ENCODE measurements at places on chromosomes 11 and 22.

DNA sequence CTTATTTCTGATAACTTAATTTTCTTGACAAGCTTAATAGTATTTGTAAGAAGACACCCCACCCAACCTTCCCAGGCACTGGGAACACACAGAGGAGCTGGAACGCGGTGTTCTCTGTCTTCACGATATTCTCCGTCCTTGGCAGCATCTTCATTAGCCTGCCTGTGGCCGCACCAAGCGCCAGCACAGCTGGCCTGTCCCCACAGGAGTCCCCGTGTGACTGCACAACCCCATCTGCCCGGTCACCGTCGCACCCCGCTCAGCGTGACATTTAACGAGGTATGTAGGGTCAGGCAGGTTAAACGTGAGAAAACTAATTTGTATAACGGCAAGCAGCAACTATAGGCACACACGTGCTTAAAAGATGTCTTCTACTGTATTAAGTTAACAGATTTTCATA is 293.3 kb downstream of the BRD1 start:
- DNase-seq: no peak

- no peak for DNase-seq
Measured at GRCh38 chr11:77063407-77063806, 3.4 kb upstream of the CAPN5 start.

- DNase-seq: no peak
Measured at GRCh38 chr11:1447845-1448825, 38.4 kb downstream of the MOB2 start.

DNA sequence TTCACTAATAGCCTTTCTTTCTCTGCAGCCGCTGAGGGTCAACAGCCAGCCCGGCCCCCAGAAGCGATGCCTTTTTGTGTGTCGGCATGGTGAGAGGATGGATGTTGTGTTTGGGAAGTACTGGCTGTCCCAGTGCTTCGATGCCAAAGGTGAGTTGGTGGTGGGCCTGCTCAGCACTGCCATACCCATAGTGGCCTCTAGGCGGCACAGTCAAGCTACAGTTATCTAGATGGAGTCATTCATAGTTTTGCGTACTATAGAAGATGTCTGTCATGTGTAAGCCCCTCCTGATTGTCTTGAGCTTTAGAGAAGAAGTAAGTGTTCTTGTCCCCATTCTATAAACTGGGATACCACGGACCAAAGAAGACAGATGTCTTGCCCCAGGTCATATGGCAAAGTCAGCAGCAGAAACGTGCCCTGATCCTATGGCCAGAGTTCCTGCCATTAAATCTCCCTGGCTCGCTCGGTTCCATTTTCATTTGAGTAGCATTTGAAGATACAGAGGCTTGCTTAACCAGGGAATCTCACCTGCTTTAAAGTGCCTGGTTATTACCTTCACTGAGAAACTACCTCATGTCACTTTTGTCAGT is 42.1 kb upstream of the CRTAM start:
- DNase-seq: no peak

- DNase-seq: no peak
Measured at GRCh38 chr11:119608781-119609180, 120.2 kb downstream of the NECTIN1 start.

All from HS-27A (cell line).